M059J (cell line): ENCODE measurements at places on chromosomes 4 and X. TPM values are rescaled to one million over a fixed set of nuclear protein-coding genes. Genes with fewer than 3 reads are reported as not detected.

The H2BW1 gene
- total RNA-seq: not detected in 2 replicates

The CPZ gene
- 7.0 and 13.2 TPM in 2 replicates for total RNA-seq

The CXXC4 gene
- not detected in 2 replicates for total RNA-seq

The PRR32 gene
- not detected in 2 replicates for total RNA-seq

The SLC9B1 gene
- total RNA-seq: not detected in 2 replicates

The DKK2 gene
- 0.25 and 0.74 TPM in 2 replicates for total RNA-seq

The PLXNA3 gene
- 4.3 and 8.9 TPM in 2 replicates for total RNA-seq

The GAB3 gene
- 6.0 and 15.6 TPM in 2 replicates for total RNA-seq
